Astrocyte (in vitro differentiated cells and primary cell): ENCODE measurements at places on chromosomes 3 and 15. TPM values are rescaled to one million over a fixed set of nuclear protein-coding genes. Genes with fewer than 3 reads are reported as not detected.

Gene CHRNA7
- total RNA-seq = 1.5 and 1.9 TPM in 2 replicates

Gene CCR1
- total RNA-seq = 0.20 and 0.41 TPM in 2 replicates

Gene P2RY14
- total RNA-seq = 0.11 TPM in 1 of 2 replicates, not detected in the other

Gene LCTL
- total RNA-seq = 12.8 and 13.2 TPM in 2 replicates

Gene EIF4A2
- total RNA-seq = 323 and 337 TPM in 2 replicates

Gene GADL1
- total RNA-seq = 0.09 TPM in 1 of 2 replicates, not detected in the other

Gene CHRM5
- total RNA-seq = 0.07 TPM in 1 of 2 replicates, not detected in the other

Gene SLC24A5
- total RNA-seq = not detected in 2 replicates

- no peak overlapping the region for H3K4me3 ChIP-seq
- no peak overlapping the region for H3K27ac ChIP-seq
- no peaks in the 10 kb centered on the region for H3K4me1 ChIP-seq
- no peaks in the 10 kb centered on the region for H3K36me3 ChIP-seq
Observed at GRCh38 chr3:89762405-89762804, 655.0 kb downstream of the EPHA3 start.

- no peak overlapping the region for H3K27ac ChIP-seq
- no peaks in the 10 kb centered on the region for H3K4me1 ChIP-seq
- no peak overlapping the region for H3K4me3 ChIP-seq
Observed at GRCh38 chr3:37872413-37873160, 10.9 kb downstream of the CTDSPL start.

- no peaks in the 10 kb centered on the region for H3K4me1 ChIP-seq
- no peak for DNase-seq
- no peak overlapping the region for H3K4me3 ChIP-seq
- H3K27me3 ChIP-seq = no peaks in the 10 kb centered on the region
- no peaks in the 10 kb centered on the region for H3K36me3 ChIP-seq
- H3K27ac ChIP-seq = no peak overlapping the region
Observed at GRCh38 chr3:112233083-112233482, 60.9 kb downstream of the SLC9C1 start.

DNA sequence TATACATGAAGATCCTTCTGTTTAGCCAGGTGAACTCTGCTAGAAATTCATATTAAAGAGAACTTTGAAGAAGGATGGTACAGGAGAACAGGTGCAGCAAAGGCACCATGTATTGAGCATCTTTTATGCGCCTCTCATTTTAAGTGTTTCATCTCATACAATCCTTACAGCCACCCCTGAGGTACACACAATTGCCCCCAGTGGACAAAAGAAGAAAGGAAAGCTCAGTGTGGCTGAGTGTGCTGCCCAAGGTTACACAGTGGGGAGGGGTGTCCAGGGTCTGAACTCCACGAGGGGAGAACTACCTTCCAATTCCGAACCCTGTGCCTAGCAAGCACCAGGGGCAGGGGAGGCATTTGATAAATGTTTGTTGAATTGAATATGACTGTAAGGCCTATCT, 98.6 kb downstream of the MECOM start:
- H3K27ac ChIP-seq = no peak overlapping the region
- no peaks in the 10 kb centered on the region for H3K4me1 ChIP-seq
- H3K27me3 ChIP-seq = no peaks in the 10 kb centered on the region
- H3K4me3 ChIP-seq = no peak overlapping the region
- DNase-seq = no peak
- no peaks in the 10 kb centered on the region for H3K36me3 ChIP-seq
